ENCODE measurements at places on chromosomes 6 and 20.

DNA sequence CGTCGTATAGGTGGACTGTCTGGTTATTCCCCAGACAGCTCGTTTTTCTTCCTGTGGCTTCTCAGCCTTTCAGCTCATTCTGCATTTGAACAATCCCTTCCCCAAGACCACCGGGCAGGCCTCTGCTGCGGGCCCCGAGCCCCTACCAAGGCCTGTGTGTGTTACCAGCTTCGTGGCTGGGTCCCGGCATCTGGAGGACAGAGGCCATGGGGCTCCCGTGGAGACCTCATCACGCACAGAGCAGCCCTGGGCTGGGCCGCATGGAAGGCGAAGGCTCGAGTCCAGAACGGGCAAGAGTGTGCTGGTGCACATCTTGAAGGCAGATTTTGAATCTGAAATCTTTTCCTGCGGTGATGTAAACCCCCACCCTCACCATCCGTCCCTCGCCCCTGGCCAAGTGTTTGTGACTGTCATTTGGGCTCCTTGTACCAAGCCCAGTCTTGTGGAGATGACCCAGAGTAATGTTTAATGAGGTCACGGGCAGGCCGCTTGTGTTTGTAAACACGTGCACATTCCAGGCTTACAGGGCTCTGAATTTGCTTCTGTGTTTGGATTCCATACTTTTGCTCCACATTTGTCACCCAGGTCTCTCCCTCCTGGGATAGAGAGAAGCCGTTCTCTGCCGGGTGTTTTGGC is 119.6 kb downstream of the CDH4 start:
- DNase-seq, result no peak

- DNase-seq, result no peak
These were observed 19.2 kb upstream of the ZSCAN16 start for GRCh38 chr6:28105245-28105639.

DNA sequence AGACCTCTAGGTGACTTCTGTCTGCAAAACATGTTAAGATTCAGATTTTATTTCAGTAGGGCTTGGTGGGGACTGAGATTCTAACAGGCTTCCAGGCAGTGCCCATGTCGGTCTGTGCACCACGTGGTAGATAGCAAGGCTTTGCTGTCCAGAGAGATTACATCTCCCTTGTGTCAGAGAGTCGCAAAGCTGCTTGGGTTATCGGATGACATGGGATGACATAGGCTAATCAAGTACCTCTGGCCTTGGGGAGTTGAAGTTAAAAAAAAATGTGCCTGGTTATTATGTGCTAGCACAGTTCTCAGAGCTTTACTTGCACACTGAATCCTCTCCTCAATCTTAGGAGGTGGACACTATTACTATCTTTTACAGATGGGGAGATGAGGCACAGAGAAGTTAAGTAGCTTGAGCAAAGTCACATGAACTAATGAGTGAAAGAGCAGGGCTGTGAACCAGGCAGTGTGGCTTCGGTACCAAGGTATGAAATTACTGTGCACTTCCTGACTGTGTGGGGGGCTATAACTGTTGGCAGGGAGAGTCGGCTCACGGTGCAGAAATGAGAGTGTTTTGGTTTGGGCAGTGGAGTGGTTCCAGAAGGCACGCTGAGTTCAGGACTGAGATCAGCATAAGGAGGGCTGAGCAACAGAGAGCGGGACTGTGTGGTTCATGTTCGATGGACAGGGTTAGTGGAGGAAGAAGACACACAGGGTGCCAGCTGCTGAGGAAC is 41.1 kb downstream of the FARS2 start:
- DNase-seq, result no peak

GRCh38 chr6:8506126-8506525 is 70.8 kb upstream of the SLC35B3 start:
- no peak for DNase-seq

- DNase-seq, result no peak
These were observed 58.8 kb downstream of the FKBP5 start for GRCh38 chr6:35629876-35630378.

GRCh38 chr6:38194589-38194988 is 375.1 kb downstream of the ZFAND3 start:
- DNase-seq, result no peak

- DNase-seq, result no peak
These were observed 32.4 kb downstream of the OR5V1 start for GRCh38 chr6:29336269-29336668.

DNA sequence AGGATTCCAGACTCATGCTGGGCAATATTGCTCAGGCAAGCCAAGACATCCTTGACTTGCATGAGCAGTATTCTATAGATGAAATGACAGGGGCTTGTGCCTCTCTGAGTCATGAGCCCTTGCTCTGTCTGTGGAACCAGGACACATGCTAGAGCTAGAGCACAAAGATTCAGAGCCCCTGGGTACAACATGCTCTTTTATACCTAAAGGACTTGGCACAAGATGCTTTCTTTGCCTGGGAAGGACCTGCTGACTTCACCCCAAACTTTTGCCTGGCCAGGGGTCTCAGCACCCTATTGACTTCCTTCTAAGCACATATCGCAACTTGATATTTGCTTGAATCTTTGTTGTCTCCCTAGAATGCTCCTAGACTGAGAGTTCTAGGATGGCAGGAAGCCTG is 27.4 kb downstream of the TGM6 start:
- no peak for DNase-seq

- no peak for DNase-seq
These were observed 24.8 kb downstream of the VIP start for GRCh38 chr6:152775428-152775827.

- no peak for DNase-seq
These were observed 1.2 kb downstream of the WTAP start for GRCh38 chr6:159728531-159728964.

Data from NCI-H1930 (cell line).